ENCODE measurements at places on chromosomes 12 and 14. TPM values are rescaled to one million over a fixed set of nuclear protein-coding genes. Genes with fewer than 3 reads are reported as not detected.

DNA sequence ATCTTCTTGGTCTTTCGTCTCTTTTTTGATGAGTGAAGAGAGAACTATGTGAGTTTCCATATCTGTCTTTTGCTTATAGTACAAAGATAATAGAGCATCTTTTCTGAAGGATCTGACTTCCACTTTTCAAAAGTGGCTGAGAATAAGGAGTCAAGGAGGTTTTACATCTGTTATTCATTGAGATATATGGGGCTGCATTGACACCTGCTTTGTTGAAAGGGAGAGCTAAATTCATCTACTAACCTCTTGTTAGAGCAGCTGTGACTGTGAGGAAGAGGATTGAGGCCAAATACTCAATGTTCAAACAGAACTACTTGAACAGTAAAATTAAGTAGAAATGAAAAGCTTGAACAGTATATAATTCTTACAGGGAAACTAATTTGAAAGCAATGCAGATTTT lies 130.2 kb upstream of the ATP2B1 start:
- DNase-seq, result no peak

DNA sequence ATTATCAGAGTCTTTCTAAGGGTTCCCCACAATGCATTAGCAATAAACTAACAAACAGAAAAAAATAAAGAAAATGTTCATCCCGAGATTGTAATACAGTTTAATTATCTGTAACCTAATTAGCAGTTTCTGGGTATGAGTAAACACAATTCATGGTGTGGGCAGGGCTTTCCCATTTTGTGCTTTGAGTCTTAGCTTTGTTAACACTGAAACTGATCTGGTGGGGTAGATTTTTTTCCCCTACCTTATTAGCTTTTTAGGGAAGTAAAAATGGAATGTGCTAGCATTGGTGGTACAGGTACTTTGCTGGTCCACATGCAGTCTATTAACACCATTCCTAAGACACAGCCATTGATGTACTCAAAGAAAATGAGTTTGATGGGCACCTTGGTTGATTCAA lies 18.4 kb upstream of the KRR1 start:
- no peak for DNase-seq

GRCh38 chr14:103456167-103456835 lies 66.3 kb downstream of the CKB start:
- DNase-seq, result no peak

DNA sequence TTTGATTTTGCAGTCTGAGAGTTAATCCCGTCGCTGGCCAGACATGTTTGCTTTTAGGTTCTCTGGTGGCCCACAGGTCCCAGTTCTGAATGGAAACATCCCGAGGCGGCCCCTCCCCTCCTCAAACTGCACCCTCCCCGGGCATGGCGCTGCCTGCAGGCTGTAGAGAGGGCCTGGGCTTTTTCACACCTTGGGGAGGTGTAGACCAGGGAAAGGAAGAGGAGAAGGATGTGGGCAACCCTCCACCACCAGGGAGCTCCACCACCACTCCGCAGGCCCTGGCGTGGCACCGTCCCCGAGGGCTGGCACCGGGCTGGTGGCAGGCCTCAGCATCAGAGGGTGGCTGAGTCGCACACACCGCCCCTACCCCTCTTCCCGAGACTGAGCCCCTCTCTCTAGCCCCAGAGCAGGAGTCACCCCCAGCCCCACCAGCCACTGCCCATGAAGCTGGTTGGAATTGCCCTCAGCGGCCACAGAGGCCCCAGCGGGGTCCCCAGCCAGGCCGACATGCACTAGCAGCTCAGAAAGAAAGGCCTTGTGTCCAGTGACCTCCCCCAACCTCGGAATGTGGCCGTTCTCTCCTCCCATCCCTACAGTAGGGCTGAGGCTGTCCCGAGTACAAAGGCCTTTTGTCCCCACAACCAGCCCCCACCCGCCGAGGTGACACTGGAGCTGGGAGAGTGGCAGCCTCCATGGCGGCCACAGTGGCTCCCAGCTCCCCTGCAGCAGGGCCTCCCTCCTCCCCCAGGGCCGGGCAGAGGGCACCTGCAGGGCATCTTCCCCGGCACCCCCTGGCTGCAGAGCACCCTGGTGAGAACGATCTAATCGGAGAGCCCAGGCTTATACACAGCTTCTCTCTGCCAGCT lies 23.5 kb upstream of the INF2 start:
- DNase-seq, result no peak

DNA sequence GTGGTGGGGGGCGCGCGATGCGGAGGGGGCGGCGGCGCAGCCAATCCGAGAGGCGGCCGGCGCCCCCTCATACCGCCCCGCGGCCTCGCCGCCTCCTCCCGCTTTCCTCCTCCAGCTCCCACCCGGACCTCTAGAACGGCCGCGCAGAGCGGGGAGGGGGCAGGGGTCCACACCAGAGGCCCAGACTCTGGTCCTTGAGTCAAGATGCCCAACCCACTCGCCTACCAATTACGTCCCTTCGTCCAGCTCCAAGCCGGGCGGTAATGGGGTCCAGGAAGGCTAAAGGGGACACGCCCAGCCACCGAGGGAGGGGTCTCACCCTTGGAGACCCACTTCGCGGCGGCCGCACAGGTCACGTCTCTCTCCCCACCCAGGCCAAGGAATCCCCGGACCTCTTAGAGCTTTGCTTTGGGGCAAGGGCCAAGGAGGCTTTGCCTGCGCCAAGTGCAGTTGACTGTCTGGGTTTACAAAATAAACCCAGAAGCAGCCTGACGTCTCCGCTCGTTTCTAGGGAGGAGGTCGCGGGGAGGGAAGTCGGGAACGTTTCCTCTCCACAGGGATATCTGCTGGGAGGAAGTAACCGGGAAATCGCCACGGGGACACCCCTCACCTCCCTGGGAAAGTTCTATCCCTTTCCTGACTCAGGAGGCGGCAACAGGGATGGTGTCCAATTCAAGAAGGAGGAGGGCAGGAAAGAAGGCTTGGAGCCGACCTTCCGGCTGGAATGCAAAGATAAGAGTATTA lies 394 bp upstream of the AMIGO2 start:
- no peak for DNase-seq

DNA sequence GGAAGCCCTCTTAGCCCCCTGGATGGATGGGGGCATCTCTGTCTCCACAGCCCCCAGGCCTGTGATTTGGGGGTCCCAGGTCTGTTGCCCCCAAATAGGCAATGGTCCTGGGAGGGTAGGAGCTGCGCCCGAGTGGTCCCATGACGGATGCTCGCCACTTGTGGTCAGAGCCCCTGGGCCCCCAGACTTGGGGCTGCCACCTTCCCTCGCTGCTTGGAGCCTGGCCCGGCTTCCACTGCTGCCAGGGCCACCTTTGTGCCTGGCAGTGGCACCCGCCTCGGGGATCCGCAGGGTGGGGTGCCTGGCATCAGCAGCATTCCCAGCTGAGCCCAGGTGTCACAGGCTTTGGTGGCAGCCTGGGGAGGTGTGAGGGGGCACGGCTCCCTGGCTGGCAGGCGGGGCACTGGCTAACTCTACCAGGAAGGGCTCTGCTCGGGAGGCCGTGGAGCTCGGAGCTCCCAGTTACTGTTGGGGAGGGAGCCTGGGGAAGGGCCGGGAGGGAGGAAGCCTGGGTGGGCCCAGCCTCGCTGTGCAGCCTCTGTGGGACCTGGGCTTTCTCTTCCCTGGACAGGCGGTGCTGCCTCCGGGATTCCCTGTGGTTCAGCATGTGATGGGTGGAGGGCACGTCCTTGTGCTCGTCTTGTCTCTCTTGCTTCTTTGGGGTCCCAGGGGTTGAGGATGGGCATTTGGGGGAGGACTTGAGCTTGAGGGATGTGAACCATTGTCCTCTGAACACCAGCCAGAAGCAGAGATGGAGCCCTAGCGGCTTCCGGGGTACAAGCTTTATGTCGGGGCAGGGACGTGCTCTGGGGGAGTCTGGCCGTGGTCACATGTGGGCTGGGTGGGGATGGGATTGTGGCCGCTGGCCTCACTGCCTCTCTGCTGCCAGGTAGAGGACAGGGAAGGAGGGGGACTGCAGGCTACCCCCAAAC lies 5.4 kb downstream of the KIF26A start:
- no peak for DNase-seq

GRCh38 chr14:103552011-103552845 lies 10.2 kb downstream of the BAG5 start:
- no peak for DNase-seq

DNA sequence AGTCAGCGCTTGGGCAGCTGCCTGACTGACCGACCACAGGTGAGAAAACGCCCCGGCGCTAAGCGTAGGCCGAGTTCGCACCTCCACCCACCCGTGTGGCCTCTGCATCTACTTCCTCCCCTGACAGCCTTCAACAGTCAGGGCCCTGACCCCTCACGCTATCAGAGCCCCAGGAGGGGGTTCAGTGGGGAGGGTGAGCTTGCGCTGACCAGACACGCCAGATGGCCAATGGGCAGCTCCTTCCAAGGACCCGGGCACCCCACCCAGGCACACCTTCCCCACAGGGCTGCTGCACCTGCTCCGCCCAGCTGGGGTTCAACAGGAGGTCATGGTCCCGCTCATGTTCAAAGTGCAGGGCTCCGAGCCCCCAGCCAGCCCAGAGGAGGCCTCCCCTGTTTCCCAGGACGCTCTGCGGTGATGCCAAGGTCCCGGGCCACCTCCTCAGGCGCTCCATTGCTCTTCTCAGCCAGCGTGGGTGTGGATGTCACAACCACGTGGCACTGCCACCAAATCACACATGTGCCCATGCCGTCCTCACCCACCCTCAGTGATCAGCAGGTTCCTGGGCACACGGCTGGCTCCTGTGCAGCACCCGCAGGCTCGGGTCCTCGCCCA lies 48.7 kb upstream of the BCL11B start:
- no peak for DNase-seq

DNA sequence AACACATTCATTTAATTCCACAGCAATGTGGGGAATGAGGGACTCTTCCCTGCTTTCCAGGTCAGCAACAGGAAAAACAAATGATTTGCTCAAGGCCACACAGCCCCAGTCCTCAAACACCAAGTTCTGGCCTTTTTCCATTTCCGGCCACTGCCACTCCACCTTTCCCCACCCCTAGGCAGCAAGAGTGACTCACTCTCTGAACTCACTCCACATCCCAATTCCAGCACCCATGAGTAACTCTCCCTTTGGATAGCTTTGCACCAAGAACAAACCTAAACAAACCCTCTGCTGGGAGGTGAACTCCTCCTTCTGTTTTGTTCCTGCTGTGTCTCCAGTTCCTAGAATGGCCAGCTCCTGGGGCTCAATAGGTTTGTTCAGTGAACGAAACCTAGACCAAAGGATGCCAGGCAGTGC lies 30.4 kb upstream of the PLEKHG6 start:
- DNase-seq, result no peak

- DNase-seq, result no peak
Measured at GRCh38 chr12:94263011-94263811, 114.8 kb downstream of the PLXNC1 start.

- DNase-seq, result no peak
Measured at GRCh38 chr14:52079239-52079959, 10.5 kb upstream of the NID2 start.

GRCh38 chr14:75050852-75051555 lies at the start of gene MLH3:
MLH3 (minus strand) TSS chr14:75051467; CDS start chr14:75049655, 1,812 bp downstream.
- peak; percentile 80 for DNase-seq

DNA sequence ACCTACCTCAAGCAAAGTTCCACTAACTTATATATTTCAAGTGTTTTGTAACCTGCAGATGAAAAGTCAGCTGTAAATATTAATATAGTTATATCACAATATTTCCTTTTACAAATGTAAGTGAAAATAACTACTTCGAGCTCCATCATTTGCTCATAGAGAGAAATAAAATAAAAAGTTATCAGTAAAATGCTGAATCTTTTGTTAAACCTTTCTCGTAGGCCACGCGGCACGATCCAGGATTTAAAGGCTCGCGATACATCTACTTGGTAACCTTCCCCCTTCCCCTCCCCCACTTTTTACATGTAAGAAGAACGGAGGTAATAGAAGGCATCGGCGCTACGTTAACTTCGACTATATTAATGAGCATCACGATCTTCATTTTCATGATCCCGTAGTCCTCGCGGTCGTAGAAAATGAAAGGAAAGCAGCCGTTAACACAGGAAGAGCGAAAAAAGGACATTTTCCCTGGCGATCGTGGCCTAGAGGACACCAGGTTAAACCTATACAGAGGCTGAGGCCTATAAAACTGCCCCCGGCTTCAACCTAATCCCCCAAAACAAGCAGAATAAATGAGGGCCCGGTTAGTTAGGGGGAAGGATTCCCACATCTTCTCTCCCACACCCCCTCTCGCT lies 508 bp downstream of the HNRNPC start:
- DNase-seq, result no peak

DNA sequence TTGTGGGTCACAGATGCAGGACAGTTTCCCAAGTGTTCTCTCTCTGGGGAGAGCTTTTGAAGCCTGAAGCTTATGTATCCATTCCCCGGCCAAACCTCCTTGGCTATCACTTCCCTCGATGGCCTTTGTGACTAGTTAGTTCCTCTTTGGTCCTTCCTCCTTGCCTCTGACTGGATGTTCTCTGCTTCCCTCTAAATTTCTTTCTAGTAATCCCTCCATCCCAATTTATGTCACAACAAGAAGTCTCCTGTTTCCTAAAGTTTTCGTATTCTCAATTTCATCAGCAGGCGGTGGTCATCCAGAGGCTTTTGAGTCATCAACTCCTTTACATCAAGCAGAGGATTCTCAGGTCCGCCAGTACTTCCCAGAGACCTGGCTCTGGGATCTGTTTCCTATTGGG lies 27.5 kb downstream of the A2ML1 start:
- DNase-seq, result no peak

- DNase-seq, result no peak
Measured at GRCh38 chr12:90543374-90543773, 411.6 kb downstream of the CCER1 start.

- DNase-seq, result no peak
Measured at GRCh38 chr12:34126239-34126641, 103.9 kb downstream of the ALG10 start.

DNA sequence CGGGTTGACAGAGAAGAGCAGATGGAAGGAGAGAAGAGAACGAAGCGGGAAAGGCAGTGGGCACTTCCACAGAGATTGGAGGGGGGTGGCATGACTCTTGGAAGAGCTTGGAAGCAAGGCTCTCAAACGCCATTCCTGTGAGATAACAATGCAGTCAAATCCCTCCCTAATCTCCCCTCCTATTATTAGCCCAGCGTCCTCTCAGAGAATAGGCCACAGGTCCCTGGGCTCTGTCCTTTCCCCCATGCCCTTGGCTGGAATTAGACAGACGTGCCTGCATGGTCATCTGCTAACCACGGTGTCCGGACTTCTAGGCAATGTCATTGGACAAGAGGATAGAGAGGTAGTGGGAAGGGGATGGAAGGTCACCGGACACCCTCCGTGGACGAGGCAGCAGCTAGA lies 8.0 kb upstream of the MYH7 start:
- no peak for DNase-seq

The FOXN4 gene
- 2.7 TPM for polyA plus RNA-seq

The KCNMB4 gene
- polyA plus RNA-seq, result 23.2 TPM

The RITA1 gene
- 18.0 TPM for polyA plus RNA-seq

The KRT73 gene
- not detected for polyA plus RNA-seq

The MYH6 gene
- 0.24 TPM for polyA plus RNA-seq

The DLST gene
- polyA plus RNA-seq, result 119 TPM

The HPD gene
- 5.3 TPM for polyA plus RNA-seq

The PTPRQ gene
- polyA plus RNA-seq, result 16.3 TPM

The DPPA3 gene
- polyA plus RNA-seq, result not detected
